ENCODE measurements at places on chromosomes 4 and X.

- DNase-seq, result no peak
Observed at GRCh38 chr4:2045518-2045951, 13.6 kb upstream of the NAT8L start.

GRCh38 chr4:138935-139334 lies 14.6 kb downstream of the ZNF718 start:
- DNase-seq, result no peak

- DNase-seq, result no peak
Observed at GRCh38 chr4:182015893-182016292, 227.3 kb upstream of the TENM3 start.

GRCh38 chr4:36489798-36490197 lies 208.4 kb downstream of the DTHD1 start:
- no peak for DNase-seq

- DNase-seq, result no peak
Observed at GRCh38 chr4:105698607-105699006, 9.9 kb downstream of the INTS12 start.

GRCh38 chr4:4480205-4480604 lies 61.6 kb downstream of the STX18 start:
- no peak for DNase-seq

GRCh38 chrX:79161655-79162054 lies 17.2 kb downstream of the GPR174 start:
- no peak for DNase-seq

GRCh38 chr4:7503559-7504249 lies 69.0 kb upstream of the PSAPL1 start:
- DNase-seq, result no peak

GRCh38 chr4:163113921-163114713 lies 52.6 kb downstream of the NAF1 start:
- DNase-seq, result no peak

DNA sequence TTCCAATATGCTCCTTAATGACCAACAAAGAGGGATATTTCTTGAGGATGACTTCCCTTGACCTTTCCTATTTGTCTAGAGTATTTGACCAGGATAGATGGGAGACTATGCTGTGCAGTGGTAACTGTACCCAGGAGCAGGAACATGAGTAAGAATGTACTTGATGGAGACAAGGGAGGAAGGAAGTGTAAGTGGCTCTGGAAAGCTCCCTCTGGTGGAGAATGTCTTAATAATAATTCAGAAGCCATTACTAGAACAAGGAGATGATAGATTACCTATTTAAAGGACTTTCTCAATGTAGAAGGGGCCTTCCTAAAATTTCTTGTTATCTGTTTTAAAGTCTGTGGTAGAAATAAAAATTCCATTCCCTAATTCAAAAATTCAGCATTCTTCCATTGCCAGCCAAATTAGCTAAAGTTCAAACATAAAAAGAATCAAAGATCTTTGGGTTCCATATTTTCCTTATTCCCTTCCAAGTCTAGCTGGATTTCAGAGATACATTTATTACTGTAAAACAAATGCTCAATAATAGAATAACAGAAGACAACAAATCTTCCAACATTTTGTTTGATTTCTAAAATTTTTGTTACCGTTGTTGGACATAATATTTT lies 83.8 kb downstream of the GRID2 start:
- DNase-seq, result no peak

- DNase-seq, result no peak
Observed at GRCh38 chr4:151573945-151574344, 165.0 kb downstream of the FHIP1A start.

DNA sequence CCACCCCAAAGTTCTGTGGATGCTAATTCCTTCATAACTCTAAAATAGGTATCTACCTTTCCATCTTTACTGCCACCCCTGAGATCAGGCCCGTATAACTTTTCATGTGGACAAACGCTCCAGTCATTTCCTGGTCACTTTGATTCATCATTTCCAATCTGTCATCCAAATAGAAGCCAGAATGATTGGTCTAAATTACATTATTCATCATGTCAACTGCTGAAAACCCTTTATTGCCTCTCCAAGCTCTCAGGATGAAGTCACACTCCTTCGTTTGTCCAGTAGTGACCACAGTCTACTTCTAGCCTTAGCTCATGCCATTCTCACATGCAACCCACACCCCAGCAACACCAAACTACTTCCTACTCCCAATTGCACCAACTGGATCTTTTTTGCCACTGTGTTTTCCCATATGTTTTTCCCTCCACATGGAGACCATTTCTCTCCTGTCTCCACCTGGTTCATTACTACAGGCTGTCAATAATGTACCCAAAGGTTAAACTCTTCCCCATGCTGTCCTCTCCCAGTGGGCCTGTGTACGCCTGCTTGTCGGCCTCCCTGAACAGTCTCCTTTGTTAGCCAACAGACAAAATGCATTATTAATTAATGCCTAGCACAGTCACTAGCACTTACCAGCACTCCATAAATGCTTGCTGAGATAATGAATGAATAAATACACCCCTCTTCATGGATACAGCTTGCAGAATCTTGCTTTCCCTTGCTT lies 382.6 kb upstream of the NOCT start:
- peak; percentile 21 for DNase-seq

GRCh38 chrX:115632455-115632854 lies 71.5 kb downstream of the PLS3 start:
- DNase-seq, result no peak

- no peak for DNase-seq
Observed at GRCh38 chr4:176150704-176151103, 44.7 kb downstream of the SPATA4 start.

- no peak for DNase-seq
Observed at GRCh38 chr4:35993606-35994005, 250.7 kb downstream of the ARAP2 start.

DNA sequence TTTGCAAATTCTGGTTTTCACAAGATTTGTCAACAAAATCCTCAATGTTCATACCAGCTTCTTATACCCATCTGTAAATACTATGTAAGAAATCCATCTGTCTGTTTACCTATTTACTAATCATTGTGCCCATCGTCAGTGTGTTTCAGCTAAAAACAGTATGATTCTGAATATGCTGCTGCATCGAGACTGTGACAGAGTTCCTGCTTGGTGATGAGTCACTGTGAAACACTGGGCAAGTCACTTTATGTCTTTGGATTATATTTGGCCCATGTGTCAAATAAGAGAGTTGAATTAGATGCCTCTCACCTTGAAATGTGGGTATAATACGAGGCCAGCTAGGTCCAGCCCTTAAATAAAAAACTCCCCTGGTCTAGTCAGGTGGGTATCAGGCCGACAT lies 79.3 kb downstream of the CBLL2 start:
- no peak for DNase-seq

Data from NCI-H1417 treated with DMSO at 0.1 percent for 48 hours (cell line).